NCI-H2227 treated with DMSO at 0.1 percent for 48 hours (cell line): ENCODE measurements at places on chromosomes 13 and 19.

DNA sequence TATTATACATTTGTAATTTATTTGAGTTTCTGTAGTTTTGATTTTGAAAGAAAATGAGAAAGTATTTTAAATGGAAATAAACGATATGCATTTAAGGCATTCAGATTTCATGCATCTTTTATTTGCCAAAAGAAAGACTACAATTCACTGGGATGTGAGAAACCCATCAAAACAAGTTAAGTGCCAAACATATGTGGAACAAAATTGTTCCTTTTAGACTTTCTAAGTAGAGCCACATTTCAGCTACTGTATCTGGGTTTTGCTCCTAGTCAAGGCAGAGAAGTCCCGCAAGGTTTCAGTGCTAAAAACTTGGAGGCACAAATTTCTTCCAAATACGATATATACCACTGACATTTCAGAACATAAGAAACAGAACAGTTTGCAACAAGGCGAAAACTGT, 1191.9 kb downstream of the SLITRK5 start:
- no peak for DNase-seq

GRCh38 chr13:94710881-94711560, 1.3 kb downstream of the SOX21 start:
- no peak for DNase-seq

- DNase-seq = no peak
Measured at GRCh38 chr13:109345433-109345941, 440.9 kb downstream of the IRS2 start.

DNA sequence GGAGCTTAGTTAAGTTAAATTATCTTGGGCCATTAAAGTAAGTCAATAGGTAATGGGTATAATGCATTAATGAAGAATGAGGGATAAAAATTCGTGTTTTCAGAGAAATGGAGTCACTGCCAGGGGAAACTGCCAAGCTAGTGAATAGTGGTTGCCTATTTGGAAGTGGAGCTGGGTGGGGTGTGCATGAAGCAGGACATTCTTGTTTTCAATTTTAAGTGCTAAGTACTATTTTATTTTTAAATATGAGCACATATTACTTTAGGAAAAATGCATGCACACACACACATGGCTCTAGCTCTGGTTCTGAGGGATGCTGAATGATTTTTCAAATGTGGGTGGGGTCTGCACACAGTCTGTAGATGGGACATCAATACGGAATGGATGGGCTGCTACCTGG, 717.7 kb upstream of the SGCG start:
- DNase-seq = no peak

DNA sequence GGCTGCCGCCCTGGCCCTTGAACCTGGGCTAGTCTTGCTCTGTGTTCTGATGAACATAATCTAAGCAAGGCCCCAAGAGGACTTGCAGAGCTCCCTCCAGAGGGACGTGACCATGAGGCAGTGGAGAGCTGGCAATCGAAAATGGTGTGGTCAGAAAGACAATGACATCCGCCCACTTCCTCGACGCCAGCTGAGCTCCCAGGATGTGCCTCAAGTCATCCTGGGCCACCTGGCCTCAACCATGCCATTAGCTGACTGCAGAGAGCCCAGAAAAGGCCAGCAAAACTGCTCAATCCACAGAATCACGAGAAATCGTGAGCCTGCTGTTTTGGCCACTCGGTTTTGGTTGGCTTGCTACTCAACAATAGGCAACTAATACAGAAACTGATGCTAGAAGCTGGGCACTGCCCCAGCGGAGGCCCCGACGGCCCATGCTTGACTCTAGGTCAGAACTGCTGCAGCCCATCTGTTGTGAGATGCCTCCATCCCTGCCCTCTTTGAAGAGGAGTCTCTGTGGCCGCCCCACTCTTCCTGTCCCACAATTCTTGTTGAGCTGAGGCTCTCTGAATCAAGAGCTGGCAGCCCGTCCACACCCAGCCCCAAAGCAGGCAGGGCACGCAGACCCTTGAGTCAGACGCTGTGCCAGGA, 53.3 kb downstream of the STK24 start:
- no peak for DNase-seq

GRCh38 chr19:29785360-29785759, 26.4 kb upstream of the CCNE1 start:
- DNase-seq = no peak

DNA sequence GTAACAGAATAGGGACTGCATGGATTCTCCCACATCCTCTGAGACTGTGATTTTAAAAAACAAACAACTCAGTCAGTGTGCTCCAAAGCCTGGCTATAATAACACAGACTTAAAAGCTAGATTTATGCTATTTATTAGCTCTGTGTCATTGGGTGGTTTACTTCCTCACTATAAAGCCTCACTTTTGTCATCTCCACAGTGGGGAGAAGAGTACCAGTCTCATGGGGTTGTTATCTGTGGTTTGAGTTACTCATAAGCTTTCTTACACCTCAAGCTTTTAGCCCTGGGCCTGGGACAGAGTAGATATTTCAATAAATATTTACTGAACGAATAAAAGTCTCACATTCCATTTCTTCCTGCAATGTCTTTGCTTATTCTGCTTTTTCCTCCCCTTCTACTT, 5.3 kb downstream of the RNASEH2B start:
- DNase-seq = no peak

GRCh38 chr19:31339411-31339810, 9.8 kb downstream of the TSHZ3 start:
- DNase-seq = no peak

DNA sequence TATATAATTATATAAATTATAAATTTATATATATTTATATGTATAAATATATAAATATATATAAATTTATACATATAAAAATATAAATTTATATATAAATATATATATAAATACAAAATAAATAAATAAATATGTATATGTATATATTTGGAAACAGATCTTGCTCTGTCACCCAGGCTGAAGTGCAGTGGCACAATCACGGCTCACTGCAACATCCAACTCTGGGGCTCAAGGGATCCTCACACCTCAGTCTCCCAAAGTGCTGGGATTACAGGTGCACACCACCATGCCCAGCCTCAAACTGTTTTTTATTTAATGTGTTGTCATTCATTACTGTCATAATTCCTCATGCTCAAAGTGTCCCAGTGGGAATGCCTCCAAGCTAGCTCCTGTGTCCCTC, 25.2 kb upstream of the PDCD5 start:
- no peak for DNase-seq

DNA sequence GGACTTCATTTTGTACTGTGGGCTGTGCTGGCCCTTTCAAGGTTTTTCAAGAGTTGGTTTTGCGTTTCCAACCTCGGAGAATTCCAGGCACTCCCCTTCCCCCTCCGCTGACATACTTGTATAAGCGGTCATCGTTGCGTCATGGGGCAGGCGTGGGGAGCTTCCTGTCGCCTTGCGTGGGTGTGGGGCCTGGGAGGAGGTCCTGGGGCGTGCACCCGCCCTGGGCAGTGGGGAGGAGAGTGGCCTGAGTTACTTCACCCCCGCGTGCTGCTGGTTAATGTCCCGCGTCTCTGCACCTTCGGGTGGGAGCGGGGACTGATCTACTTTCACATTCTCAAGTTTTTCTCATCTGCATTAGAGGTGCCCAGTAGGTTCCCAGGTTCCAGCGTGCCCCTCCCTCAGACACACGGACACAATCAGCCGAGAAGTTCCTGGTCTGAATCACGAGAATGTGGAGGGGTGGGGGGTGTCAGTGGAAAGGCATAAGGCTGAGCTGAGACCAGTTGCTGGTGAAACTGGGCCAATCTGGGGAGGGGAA, 4.1 kb downstream of the IER2 start:
- DNase-seq = no peak

DNA sequence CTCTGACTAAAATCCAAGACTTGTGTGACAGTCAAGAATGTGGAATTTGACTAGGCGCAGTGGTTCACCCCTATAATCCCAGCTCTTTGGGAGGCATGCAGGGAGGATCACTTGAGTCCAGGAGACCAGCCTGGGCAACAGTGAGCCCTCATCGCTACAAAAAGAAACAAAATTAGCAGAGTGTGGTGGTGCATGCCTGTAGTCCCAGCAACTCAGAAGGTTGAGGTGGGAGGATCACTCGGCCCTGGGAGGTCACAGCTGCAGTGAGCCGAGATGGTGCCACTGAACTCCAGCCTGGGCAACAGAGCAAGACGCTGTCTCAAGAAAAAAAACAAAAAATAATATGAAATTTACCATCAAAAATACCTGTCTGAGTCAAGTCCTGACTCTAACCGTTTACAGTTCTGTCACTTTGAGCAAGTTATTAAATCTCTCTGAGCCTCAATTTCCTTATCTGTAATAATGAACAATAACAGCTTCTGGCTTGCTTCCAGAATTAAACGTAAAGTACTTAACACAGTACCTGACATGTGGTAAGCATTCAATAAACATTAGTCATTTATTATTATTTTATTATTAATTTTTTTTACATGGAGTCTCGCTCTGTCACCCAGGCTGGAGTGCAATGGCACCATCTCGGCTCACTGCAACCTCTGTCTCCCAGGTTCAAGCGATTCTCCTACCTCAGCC, 204.6 kb upstream of the TSC22D1 start:
- no peak for DNase-seq

DNA sequence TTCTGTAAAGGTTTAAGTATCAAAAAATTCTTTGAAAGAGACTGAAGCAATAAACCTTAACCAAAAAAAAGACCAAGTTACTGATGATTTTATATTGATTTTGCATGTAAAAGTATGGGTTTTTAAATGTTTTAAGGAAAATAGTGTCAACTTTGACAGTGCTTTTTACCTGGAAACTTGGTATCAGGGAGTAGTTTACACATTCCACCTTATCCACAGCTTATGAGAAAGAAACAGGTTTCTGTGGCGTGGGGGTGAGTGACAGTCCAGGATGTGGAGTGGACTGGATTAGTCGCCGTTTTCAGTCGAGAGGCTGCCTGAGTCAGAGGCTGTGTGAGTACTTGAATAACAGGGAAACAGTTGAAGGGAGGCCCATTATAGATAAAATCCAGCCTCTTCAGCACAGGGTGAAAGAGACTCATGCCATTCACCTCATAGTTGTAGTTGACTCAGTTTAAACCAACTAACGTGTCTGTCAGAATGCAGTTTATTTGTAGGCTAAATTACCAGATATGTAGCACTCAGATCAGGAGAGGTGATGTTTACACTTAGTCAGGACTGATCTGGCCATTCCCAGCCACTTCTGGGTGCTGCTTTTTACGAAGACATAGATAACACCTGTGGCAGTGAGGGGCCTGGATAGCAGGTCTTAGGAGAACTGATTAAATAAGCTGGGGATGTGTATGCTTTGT, 595 bp upstream of the GPR183 start:
- no peak for DNase-seq

DNA sequence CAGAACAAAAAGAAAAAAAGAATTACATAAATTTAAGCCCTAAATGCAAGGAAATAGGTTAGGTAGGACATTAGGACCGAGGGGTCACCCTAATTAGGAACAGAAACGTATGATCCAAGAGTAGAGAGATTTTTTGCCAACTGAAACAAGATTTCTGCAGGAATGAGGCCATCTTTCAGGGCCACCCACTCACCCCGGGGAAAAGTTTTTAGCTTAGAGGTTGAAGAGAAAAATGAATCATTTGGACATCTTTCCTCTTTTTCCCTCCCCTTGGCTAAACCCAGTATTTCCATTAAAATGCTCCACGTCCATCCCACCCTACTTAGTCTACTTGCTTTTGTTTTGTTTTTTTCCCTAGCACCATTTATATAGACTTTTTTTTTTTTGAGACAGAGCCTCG, 10.6 kb upstream of the PNMA8A start:
- no peak for DNase-seq

DNA sequence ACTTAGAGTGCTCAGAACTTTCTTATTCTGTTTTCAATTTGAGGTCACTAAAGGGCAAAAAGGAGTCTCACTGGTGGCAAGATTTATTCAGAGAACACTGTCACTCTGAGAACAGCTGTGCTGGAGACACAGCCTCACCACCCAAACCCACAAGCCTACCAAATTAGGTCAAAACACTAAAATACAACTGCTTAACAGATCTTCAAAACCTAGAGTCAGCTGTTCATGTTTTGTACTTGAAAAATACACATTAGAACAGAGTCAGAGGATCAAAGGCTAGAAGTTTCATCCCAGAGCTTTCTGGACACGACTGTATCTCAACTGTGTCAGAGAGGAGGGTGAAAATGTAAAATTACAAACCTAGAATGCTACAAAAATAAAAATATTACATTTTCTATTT, 89.3 kb downstream of the MIPEP start:
- DNase-seq = no peak
